ENCODE measurements at places on chromosomes 12 and 14.
A peak's percentile ranks its signal among the peaks of the same experiment; 100 is the strongest.

DNA sequence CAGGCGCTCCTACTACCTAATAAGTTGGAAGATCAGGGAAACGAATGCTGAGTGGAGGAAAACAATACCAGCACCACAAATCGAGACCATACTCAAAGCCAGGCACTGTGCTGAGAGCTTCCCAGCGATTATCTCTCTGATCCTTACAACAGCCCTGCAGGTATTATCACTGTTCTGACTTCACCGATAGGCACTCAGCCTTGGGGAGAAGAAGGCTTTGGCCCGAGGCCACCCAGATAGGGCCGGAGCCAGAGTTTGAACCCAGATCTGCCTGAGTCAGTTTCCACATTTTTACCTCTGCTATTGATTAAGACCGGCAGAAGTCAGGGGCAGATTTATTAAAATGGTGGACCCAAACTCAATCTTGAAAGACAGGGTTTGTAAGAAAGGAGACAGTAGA, 4.9 kb downstream of the SVOP start:
- no peak for DNase-seq

- DNase-seq = no peak
Observed at GRCh38 chr14:66000766-66001165, 485.4 kb upstream of the CCDC196 start.

GRCh38 chr12:38921025-38921677, 15.8 kb upstream of the CPNE8 start:
- peak; percentile 3 for DNase-seq

DNA sequence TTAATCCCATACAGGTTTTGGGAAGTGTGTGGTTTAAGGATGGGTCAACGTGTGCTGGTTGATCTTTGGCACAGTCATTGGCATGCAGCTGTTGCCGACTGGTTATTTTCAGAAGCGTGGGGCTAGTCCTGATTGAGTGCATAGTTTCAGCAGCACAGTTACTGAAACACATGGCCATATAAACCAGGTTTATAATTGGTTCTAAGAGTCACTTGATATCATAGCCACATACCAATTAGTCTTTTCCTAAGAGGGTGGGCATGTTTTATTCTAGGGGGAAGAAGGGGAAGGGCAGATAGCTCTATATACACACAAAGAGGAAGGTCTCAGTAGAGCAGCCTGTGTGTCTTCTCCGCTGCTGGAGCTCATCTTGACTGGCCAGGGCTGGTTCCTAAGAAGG, 11.0 kb upstream of the RPS6KL1 start:
- DNase-seq = no peak

DNA sequence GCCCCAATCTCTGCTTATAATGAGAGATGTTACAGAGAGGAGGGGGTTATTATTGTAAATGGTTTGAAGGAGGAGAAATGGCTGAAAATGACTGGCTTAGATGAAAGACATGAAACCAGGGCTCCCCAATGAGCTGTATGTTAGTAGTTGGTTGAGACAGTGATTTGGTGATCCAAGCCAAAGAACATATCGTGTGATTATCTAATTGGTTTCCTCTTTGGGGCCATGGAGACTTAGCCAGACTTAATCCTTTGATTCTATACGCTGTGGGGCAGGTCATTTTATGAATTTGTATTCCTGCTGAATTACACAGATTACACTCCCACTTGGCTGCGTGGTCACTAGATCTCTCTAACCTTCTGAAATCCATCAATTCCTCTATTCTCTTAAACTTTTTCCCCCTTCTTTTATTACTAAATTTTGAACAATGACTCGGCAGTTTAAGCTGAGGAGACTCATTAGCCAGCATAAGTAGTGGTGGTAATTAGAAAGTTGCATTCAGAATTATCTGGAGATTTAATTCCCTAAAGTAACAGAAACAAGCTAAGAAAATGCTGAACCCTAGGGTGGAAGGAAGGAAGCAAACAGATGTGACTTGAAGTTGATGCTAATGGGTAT, 5.3 kb downstream of the TTC8 start:
- DNase-seq = no peak

DNA sequence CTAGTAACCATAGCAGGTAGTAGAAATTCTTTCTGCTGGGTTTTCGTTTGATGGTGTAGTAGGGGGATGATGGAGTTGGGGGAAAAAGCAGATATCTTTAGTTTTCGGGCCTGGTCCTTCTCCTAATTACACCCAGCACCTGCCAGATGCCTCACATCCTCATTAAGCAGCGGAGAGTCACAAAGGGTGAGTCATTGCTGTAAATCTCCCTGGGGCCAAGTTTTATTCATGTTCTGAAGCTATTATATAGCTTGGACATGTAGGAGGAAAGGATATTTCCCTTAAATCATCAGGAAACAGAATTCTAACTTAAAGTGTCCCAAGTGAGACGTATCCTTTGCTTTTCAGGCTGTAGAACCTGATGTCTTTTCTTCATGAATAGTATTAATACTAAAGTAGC, 4.9 kb upstream of the NECAP1 start:
- no peak for DNase-seq

DNA sequence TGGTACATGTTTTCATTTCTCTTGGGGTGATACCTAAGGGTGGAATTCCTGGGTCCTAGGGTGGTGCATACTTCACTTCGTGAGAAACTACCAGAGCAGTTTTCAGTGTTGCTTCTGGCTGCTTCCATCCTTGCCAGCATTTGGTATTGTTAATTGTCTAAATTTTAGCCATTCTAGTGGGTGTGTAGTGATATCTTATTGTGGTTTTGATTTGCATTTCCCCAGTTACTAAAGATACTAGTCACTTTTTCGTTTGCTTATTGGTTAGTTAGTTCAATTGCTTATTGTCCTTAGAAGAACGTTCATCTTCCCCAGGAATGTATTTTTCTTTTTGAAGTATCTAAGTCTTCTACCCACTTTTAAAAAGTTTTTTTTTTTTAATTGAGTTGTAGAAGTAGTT, 80.2 kb downstream of the ERC1 start:
- DNase-seq = no peak

DNA sequence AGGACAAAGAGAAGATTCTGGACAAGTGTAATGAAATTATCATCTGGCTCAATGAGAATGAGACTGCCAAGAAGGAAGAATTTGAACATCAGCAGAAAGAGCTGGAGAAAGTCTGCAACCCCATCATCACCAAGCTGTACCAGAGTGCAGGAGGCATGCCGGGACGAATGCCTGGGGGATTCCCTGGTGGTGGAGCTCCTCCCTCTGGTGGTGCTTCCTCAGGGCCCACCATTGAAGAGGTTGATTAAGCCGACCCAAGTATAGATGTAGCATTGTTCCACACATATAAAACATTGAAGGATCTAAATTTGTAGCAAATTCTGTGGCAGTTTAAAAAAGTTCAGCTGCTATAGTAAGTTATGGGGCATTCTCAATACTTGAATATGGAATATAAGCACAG, 174.3 kb upstream of the CCND2 start:
- no peak for DNase-seq

DNA sequence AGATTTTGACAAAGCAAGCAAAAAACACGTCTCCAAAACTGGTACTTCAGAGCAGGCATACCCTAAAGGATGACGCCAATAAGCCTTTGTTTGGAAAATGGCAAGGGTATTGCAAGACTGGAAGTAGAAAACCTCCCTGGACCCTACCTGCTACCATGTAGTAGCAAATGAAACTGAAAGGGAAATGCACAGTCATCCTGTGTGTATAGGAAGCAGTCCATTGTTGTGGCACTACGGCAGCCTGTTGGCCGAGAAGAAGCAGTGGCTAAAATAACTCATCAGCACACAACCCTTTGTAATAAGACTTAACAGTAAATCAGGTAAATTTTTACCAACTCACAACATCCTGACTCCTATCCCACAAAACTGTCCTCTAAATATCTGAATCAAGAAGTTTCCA, 386.4 kb downstream of the RGS6 start:
- no peak for DNase-seq

GRCh38 chr12:53050426-53051057, 677 bp downstream of the TNS2 start:
- DNase-seq = no peak

DNA sequence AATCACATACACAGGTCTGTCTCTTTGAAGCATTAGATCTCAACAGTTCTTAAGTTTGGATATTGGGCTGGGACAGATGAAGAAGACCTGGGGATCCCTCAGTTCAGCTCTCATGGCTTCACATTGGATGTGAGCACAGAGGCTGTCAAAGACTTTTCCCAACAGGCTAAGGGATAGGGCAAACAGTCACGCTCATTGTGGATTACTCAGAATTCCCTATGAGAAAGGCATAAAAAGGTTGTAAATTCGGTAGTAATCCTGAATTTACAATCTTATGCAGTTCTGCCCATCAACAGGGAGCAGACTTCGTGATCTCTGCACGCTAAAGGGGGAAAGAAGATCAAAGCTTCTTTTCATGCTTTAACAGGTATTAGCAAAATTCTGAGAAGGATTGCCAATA, 448.4 kb downstream of the DAD1 start:
- DNase-seq = no peak

DNA sequence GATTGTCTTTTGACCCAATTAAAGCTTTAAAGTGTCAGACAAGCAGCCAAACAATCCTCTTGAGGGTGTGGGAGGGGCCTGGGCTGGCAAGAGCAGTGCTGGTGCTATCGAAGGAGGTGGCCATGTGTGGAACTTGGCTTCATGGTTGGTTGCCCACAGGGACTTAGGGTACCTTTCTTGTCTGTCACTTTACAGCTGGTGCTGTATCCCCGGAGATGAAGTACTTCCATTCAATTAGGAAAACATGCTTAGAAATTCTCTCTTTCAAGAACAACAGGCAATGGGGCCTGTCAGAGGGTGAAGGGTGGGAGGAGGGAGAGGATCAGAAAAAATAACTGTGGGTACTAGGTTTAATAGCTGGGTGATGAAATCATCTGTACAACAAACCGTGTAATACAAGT, 86.5 kb downstream of the DAAM1 start:
- no peak for DNase-seq

DNA sequence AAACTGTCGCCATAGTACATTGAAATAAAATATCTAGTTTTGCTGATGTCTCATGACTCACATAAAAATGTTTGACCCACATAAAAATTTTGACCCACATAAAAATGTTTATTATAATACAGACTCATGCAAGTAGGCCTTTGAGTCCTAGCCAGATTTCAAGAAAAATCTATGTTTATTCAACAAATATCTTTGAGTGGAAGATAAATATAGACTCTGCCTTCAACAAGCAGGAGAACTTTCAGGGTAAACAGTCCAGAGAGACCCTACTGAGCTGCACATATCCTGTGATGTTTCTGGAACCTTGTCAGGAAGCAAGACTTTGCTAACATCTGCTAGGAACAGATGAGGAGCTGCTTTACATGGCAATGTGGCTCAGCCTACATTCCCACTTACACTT, 283.1 kb downstream of the MDGA2 start:
- DNase-seq = no peak

- no peak for DNase-seq
Observed at GRCh38 chr12:130872179-130873096, 572 bp downstream of the RAN start.

GRCh38 chr12:72311946-72312345, 39.8 kb downstream of the TRHDE start:
- no peak for DNase-seq

GRCh38 chr12:65675141-65675621, 149.1 kb upstream of the HMGA2 start:
- DNase-seq = no peak

- DNase-seq = no peak
Observed at GRCh38 chr14:48709277-48709785, 876.8 kb downstream of the RPS29 start.

GRCh38 chr12:115354007-115354890, 670.3 kb upstream of the TBX3 start:
- DNase-seq = no peak

DNA sequence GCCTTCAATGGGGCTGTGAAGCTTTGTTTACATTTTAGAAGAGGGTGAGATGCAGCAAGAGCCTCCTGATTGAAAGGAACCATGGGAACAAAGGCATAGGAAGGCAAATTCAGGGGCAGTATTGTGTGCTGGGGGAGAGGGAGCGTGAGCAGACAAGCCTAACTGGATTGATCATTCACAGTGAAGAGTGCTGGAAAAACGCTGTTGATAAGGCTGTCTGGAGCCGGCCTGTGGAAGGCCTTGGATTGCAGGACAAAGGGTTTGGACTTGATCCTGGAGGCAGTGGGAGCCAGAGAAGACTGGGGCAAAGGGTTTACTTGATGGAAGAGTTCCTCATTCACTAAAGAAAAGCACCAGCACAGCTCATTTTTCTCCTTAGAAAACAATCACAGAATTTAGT, 160.5 kb downstream of the PAH start:
- no peak for DNase-seq

- DNase-seq = no peak
Observed at GRCh38 chr14:105937253-105938054, 411.1 kb downstream of the TMEM121 start.

DNA sequence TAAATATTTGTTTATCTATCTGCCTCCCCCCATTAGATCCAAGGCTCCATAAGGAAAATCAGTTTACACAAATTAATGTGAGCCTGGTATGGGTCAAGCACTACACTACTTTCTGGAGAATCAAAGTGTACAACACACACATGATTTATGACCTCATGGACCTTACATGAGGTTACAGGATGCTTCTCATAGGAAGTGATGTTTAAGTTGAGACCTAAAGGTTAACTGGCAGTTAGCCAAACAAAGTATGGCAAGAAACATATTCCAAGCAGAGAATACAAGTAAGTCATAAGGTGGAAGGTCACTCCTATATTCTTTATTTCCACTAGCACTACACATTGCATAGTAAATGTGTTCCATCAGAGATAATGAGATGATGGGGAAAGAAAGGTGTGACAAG, 39.2 kb downstream of the OSBPL8 start:
- no peak for DNase-seq

- DNase-seq = no peak
Observed at GRCh38 chr14:20332788-20333493, at the start of gene CCNB1IP1. TSS of gene CCNB1IP1 (minus strand) at chr14:20333279. CDS start at chr14:20316523, 16,756 bp downstream.

DNA sequence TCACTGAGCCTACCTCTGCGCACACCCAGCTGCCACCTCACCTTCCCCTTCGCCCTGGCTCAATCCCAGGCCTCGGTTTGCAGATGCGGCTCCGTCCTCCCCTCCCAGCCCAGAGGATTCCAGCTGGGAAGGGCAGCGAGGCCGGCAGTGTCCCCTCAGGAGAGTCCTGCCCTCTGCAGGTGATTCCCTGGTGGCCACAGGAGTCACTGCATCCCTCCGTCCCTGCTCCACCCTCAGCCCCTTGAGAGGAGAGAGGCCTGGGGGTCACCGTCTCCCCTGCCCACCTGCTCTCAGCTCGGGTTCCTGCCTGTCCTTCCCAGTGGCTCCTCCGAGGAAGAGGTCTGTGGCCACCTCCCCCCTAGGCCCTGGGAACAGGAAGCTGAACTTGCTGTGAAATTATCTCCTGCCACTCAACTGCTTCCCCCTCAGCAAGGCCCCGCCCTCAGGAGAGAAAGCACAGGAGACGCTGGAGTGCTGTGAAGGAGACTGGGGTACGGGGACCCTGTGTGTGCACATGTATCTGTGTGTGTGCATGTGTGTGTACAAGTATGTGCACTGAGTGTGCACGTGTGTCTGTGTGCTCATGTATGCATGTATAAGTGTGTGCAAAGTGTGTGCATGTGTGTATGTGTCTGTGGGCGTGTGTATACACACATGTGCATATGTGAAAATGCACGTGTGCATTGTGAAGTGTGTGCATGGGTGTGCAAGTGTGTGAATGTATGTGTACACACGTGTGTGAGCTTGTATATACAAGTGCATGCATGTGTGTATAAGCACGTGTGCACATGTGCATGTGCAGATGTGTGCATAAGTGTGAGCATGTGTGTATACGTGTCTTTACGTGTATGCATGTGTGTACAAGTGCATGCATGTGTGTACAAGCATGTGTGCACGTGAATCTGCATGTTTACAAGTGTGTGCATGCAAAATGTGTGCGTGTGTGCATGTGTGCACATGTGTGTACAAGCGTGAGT, 13.2 kb upstream of the GALNT9 start:
- no peak for DNase-seq

- no peak for DNase-seq
Observed at GRCh38 chr14:63078569-63078968, 33.3 kb upstream of the KCNH5 start.

Measured in stimulated activated CD4-positive, alpha-beta T cell treated with anti-CD3 and anti-CD28 coated beads, Interleukin-1b, Interleukin-23, amount 100 ng/mL, for 1 hour (primary cell).